ENCODE measurements at places on chromosomes 16 and 17. TPM values are rescaled to one million over a fixed set of nuclear protein-coding genes. Genes with fewer than 3 reads are reported as not detected.

HYDIN gene
- 0.58 TPM for total RNA-seq

KCNJ16 gene
- 0.35 TPM for total RNA-seq

C1QTNF8 gene
- total RNA-seq, result not detected

MYH3 gene
- total RNA-seq, result 1.7 TPM

All from colonic mucosa (tissue), 4 donors.